ENCODE measurements at places on chromosomes 12 and 14. TPM values are rescaled to one million over a fixed set of nuclear protein-coding genes. Genes with fewer than 3 reads are reported as not detected.

The LIN7A gene
- total RNA-seq, result 0.62 TPM

The EMP1 gene
- total RNA-seq, result 196 TPM

The CMA1 gene
- total RNA-seq, result not detected

The TTC8 gene
- total RNA-seq, result 35.7 TPM

The OTX2 gene
- total RNA-seq, result not detected

The AQP6 gene
- not detected for total RNA-seq

The SYNE3 gene
- 0.93 TPM for total RNA-seq

The SERPINA3 gene
- total RNA-seq, result 12.5 TPM

The SMOC1 gene
- 17.8 TPM for total RNA-seq

The CLEC1B gene
- not detected for total RNA-seq

The KSR2 gene
- total RNA-seq, result 0.59 TPM

The FITM1 gene
- not detected for total RNA-seq

The BBOF1 gene
- 3.4 TPM for total RNA-seq

All from A549 treated with Hydrocortisone at 1 μM for 4 hours (cell line).